AG10803 (cell line): ENCODE measurements at places on chromosomes 2 and 18.
A peak's percentile ranks its signal among the peaks of the same experiment; 100 is the strongest.

- DNase-seq: peak; percentile 86
Measured at GRCh38 chr2:119888680-119889079, 124.2 kb upstream of the EPB41L5 start.

DNA sequence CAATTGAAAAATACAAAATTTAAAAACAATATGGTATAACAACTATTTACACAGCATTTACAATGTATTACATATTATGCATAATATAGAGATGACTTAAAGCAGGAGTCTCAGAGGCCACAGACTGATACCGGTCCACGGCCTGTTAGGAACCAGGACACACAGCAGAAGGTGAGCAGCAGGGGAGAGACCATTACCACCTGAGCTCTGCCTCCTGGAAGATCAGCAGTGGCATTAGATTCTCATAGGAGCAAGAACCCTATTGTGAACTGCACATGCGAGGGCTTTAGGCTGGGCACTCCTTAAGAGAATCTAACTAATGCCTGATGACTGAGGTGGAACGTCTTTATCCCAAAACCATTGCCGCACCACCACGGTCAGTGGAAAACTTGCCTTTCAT is 58.0 kb downstream of the SMAD2 start:
- no peak for DNase-seq

- DNase-seq: no peak
Measured at GRCh38 chr2:234848578-234848977, 103.2 kb upstream of the SH3BP4 start.

- no peak for DNase-seq
Measured at GRCh38 chr2:186959486-186959885, 110.5 kb upstream of the ZSWIM2 start.
